ENCODE measurements at places on chromosomes 12 and 14.

DNA sequence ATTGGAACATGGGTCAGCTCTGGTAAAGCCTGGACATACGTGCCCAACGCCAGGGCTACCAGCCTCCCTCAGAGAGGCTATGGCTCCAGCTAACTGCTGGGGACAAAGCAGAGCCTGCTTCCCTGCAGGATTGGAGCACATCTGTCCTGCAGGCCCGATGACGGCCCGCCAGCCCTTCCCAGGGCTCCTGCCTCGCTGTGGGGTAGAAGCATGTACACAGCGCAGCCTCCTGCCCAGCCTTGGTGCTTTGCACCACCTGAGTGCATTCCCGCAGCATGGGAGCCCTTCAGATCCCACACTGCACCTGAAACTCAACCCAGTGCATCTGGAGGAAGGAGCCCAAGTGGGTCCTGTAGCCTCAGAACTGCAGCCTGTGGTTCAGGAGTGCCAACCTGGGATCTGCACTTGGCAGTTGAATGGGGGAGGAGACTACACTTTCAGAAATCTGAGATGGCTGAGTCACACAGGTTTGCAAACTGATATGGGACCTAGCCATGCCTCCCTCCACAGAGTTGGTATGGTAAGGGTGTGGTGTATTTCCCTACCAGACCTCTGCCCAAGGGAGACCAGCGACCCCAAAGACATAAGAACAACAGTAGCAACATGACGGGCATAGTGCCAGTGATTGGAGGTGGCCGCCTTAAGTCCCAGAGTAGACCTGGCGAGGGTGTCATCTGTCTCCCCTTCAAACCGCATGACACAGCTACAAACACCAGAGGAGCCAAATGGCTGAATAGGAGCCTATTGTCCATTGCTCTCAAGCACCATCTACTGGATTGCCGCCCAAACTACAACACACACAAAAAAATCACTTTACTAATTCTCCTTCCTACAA is 273.9 kb upstream of the MIS18BP1 start:
- DNase-seq, result no peak

- no peak for DNase-seq
Measured at GRCh38 chr12:50401500-50402081, 906 bp downstream of the LARP4 start.

GRCh38 chr12:18492372-18493025 is 231.2 kb downstream of the PIK3C2G start:
- no peak for DNase-seq

DNA sequence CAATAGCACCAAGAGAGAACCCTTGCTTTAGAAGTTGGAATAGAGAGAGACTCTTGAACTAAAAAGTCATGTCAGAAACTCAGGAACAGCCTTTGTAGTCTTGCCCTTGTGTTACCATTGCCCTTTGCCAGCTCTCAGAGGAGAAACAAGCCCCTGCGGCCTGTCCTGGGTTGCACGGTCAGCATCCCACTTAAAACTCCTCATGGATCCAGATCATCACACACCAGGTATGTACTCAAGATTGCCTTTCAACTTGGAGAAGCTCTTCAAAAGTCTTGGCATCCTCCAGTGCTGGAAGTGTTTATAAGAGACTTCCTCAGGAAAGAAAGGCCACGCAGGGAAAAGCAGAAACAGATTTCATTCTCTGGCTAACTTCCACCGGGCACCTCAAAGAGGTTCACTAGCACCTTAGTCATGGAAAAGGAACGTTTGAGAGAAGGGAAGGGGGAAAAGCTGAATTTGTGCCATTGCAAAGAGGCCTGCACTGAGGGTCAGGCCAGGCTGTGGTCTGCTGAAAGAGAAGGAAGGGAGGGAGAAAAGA is 594.2 kb downstream of the MED13L start:
- DNase-seq, result no peak

DNA sequence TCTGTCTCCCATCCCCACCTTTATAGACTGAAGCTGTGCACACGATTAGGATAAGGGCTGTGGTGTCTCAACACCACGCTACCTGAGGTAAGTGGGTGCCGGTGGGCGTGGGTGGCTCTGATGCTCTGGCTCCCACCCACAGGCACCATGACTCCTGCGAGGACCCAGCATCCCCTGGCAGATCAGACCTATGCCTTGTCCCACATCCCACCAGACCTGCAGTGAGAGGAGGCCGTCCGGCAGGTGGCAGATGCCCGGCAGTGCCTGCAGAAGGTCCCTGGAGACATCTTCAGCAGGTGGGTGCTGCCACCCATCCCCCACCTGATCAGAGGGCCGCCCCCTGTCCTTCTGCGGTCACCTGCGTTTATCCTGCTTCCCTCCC is 104.4 kb upstream of the PRB2 start:
- DNase-seq, result no peak

- DNase-seq, result no peak
Measured at GRCh38 chr12:120581998-120582397, 796 bp upstream of the POP5 start.

DNA sequence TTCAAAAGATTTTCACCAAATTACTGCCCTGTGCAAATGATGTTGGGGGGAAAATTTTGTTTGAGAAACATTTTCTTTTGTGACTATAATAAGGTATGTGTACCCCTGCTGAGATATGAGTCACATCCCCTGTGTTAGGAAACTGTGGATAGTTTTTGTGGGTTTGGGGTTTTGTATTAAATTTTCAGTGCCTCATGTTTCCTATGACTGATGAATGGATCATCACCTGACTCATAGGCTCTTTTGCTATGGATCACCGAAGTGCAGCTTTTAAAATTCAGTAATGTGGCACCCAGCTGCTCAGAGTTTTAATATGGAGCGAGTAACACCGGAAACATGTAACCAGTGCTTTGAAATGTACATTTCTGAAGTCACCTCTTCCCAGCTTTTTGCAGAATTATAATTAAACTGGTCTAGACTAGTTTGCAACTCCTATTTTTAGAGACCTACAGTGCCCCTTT is 167.4 kb upstream of the HMGA2 start:
- no peak for DNase-seq

- peak; percentile 72 for DNase-seq
Measured at GRCh38 chr12:57086493-57087009, 2.4 kb upstream of the NAB2 start.

DNA sequence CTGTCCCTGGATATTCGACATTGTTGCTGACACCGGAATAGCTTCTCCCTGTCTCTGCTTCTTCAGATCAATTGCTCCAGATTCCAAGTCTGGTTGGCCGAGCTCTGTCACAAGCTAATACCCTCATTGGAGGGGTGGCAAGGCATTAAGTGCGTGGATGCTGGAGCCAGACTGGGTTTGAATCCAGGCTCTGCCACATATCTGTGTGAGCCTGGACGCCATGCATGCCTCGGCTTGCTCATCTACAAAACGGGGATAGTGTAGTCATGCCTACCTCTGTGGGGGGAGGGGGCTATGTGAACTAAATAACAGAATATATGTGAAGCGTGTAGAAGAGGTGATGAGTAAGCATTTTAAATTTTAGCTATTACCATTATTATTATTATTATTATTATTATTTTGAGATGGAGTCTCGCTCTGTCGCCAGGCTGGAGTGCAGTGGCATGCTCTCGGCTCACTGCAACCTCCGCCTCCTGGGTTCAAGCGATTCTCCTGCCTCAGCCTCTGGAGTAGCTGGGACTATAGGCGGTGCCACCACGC is 97.3 kb downstream of the AACS start:
- no peak for DNase-seq

GRCh38 chr14:23005451-23006187 is 4.3 kb downstream of the C14orf93 start:
- no peak for DNase-seq

DNA sequence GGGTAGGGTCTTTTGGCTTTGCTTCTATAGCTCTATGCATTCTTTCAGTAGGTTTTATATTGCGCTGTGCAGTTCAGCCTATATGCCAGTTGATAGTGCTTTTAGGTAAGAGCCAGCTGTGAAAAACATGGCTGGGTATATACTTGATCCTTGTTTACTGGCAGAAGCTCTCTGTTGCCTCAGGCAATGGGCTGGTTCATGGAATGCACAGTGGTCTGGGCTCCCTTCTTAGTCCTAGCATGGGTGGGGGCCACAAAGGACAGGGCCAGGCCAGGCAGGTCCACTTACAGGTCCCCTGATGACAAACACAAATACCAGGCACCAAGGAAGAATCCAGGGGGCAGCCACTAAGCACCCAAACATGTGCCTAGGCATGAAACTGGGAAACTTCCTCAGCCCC is 240.7 kb downstream of the SEC23A start:
- no peak for DNase-seq

DNA sequence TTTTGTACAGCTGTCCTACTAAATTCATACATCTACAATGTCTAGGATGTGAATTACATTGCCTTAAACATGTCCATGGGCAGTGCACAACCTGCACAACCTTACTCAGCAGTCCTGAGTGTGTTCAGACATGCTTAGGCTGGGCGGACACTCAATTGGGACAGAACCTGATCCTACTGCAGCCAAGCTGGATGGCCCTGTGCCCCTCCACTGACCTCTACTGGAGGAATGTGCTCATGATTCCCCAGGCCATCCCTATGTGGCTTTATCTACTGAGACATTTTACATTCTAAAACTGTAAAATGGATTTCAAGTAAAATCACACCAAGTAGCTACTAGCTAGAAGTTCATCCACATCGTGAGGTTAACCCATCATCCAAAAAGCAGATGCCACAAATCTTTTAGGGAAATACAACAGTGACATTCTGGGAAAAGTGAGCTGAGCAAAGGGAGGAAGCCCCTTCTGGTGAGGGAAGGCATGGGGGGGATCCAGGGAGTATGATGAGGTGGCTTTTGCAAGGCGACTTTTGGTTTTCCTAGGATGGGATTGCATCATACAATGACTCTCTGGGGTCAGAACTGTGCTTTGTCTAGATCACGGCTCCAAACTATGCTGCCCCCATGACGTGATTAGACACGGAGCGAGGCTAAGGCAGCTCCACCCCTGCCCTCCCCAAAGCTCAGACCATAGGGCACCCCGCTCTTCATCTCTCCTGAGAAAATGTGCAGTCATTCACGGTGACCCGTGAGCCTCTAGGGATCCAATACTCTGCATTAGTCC is 911.7 kb upstream of the TMEM132C start:
- no peak for DNase-seq

GRCh38 chr14:26761532-26761931 is 163.7 kb upstream of the NOVA1 start:
- no peak for DNase-seq

DNA sequence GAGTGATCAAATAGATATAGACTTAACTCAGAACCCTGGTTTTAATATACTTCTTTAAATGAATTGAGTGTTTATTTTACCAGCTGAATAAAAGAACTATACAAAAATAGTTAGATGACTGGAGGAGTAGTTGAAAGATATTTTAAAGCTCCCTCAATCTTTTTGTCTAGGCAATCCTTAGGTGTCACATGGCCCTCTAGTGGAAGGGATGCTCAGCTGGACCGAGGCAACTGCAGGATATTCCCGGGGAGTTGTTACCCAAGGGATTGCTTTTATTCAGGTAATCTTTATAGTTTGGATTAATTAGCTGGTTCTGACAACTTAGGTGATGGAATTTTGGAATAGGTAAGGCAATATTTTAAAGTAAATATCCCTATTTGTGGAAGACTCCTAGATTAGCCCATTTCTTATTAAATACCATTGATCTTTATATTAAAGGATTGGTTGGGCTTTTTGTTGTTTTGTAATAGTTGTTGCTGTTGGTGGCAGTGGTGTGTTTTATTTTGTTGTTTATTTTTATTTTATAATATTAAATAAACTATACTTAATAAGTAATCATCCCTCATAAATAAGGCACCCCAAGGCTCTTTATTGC is 57.1 kb downstream of the ZDHHC17 start:
- DNase-seq, result no peak

DNA sequence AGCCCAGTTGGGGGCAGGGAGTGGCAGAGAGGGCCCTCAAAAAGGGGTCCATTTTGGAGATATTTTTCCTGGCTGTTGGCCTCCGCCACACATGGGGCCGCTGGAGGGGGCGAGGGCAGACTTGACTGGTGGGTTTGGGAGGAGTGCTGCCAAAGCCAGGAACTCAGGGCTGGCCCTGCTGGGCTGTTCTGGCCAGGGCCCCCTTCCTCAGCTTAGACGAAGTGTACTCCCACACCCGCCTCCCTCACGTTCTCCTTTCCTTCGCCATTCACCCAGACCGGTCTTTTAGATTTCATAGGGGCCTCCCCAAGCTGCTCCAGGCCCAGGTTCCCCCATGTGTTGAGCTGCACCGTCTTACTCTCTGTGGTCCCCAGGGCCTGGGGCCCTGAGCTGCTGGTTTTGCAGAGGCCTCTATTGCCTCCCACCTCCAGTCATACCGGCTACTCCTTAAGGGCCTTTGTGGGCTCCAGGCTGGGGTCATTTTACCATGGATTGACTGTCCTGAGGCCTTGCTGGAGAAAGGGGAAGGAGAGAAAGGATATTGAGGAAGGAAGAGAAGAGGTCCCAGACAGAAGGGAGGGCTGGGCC is 1.3 kb downstream of the KRT7 start:
- no peak for DNase-seq

DNA sequence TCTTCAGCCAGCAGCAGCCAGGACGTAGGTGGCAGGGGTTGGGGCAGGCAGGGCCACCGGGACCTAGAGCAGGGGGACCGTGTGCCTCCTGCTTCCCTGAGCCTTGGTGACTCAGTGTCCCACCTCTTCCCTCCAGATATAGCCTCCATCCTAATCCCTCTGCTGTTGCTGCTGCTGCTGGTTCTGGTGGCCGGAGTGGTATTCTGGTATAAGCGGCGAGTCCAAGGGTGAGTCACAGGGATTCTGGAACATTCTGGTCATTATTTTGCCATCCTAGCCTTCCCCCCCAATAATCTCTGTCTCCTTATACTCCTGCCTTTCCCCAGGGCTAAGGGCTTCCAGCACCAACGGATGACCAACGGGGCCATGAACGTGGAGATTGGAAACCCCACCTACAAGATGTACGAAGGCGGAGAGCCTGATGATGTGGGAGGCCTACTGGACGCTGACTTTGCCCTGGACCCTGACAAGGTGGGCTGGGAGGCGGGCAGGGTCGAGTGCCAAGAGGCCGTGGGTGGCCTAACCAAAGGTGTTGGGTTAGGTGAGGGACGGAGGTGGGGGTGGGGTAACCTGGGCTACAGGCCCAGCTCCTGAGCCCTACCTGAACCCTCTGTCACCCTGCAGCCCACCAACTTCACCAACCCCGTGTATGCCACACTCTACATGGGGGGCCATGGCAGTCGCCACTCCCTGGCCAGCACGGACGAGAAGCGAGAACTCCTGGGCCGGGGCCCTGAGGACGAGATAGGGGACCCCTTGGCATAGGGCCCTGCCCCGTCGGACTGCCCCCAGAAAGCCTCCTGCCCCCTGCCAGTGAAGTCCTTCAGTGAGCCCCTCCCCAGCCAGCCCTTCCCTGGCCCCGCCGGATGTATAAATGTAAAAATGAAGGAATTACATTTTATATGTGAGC is 4.5 kb upstream of the NXPH4 start:
- DNase-seq, result no peak

GRCh38 chr14:67586369-67586768 is 13.7 kb downstream of the PIGH start:
- DNase-seq, result no peak

- no peak for DNase-seq
Measured at GRCh38 chr14:89902881-89903280, 51.6 kb downstream of the EFCAB11 start.
